ENCODE measurements at places on chromosomes 1 and 21. TPM values are rescaled to one million over a fixed set of nuclear protein-coding genes. Genes with fewer than 3 reads are reported as not detected.
A peak's percentile ranks its signal among the peaks of the same experiment; 100 is the strongest.

The ADAMTS1 gene
- 24.4 TPM for total RNA-seq

The C1orf226 gene
- not detected for total RNA-seq

The LCE3D gene
- total RNA-seq = not detected

DNA sequence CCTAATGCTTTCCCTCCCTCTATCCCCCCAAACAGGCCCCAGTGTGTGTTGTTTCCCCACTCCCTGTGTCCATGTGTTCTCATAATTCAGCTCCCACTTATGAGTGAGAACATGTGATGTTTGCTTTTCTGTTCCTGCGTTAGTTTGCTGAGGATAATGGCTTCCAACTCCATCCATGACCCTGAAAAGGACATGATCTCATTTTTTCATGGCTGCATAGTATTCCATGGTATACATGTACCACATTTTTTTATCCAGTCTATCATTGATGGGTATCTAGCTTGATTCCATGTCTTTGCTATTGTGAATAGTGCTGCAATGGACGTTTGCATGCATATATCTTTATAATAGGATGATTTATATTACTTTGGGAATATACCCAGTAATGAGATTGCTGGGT, 8.7 kb downstream of the PRSS38 start:
- H3K4me3 ChIP-seq = no peak overlapping the region
- H3K36me3 ChIP-seq = peaks cover 20% of the 10 kb centered on the region
- no peak for DNase-seq
- H3K27ac ChIP-seq = no peak overlapping the region
- peaks cover 9% of the 10 kb centered on the region for H3K4me1 ChIP-seq

GRCh38 chr1:68815632-68816031, 318.8 kb upstream of the DEPDC1 start:
- H3K4me3 ChIP-seq = no peak overlapping the region
- no peak for DNase-seq
- no peaks in the 10 kb centered on the region for H3K4me1 ChIP-seq
- no peak overlapping the region for H3K27ac ChIP-seq
- H3K36me3 ChIP-seq = no peaks in the 10 kb centered on the region
- H3K27me3 ChIP-seq = no peaks in the 10 kb centered on the region

DNA sequence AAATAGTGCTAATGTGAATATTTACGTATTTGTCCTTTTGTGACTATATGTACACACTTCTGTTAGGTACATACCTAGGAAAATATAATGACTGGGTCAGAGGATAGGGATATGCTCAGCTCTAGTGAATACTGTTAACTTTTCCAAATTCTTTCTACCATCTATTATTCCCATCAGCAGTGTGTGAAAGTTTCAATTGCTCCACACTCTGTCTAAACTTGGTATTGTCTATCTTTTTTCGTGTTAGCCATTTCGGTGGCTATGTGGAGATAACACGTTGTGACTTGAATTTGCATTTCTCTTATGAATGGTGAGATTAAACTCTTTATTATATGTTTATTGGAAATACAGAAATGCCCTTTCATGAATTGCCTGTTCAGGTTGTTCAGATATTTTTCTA, 22.7 kb upstream of the LELP1 start:
- H3K36me3 ChIP-seq = peaks cover 2% of the 10 kb centered on the region
- no peak for DNase-seq
- H3K27me3 ChIP-seq = peaks cover 29% of the 10 kb centered on the region

GRCh38 chr1:184302346-184302745, 84.5 kb upstream of the C1orf21 start:
- H3K4me3 ChIP-seq = peak overlapping the region; percentile 12
- peaks cover 12% of the 10 kb centered on the region for H3K36me3 ChIP-seq
- H3K4me1 ChIP-seq = peaks cover 6% of the 10 kb centered on the region
- H3K27me3 ChIP-seq = peaks cover 36% of the 10 kb centered on the region

- H3K27me3 ChIP-seq = no peaks in the 10 kb centered on the region
- H3K27ac ChIP-seq = no peak overlapping the region
- H3K4me3 ChIP-seq = no peak overlapping the region
- H3K4me1 ChIP-seq = no peaks in the 10 kb centered on the region
These were observed 247.2 kb downstream of the LRRC7 start for GRCh38 chr1:69814926-69815325.

DNA sequence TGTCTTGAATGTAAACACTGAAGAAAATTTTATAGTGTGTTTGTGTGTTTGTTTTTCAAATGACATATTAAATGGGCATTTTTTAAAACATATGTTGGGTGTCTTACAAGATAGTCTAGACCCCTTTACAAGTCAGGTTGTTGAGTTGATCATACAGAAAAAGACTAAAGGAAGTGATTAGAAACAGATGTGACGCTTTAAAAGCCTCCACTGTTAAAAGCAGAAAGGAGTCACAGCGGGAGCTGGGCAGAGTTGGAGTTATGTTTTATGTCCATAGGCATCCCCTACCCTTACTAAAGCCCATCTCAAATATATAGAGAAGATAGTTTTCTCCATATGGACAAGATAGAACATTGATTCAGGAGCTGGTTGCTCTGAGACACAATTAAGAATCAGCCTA, 393.9 kb downstream of the PLPP3 start:
- no peak overlapping the region for H3K4me3 ChIP-seq
- peaks cover 6% of the 10 kb centered on the region for H3K27me3 ChIP-seq
- H3K36me3 ChIP-seq = no peaks in the 10 kb centered on the region
- DNase-seq = no peak
- H3K27ac ChIP-seq = no peak overlapping the region

DNA sequence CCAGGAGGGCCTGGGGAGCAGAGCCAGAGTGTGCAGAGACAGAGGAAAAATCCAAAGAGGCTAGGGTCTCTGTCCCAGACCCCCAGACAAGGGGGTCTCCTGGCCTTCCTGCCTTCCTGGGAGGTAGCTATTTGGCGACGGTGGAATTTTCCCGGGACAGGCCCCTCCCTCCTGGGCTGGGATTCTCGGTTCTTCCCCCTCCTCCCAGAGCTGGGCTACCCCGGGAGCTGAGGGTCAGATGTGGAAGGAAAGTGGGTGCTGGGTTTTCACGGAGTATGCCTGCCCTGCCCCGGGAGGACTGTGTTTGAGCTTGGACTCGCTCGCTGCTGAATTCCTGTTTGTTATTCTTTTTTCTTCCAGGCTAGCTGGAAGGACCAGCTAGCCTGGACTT, 759 bp downstream of the AMPD2 start:
- no peaks in the 10 kb centered on the region for H3K27me3 ChIP-seq
- no peak for DNase-seq
- H3K27ac ChIP-seq = peak overlapping the region; percentile 90
- H3K4me3 ChIP-seq = peak overlapping the region; percentile 92

- no peak overlapping the region for H3K4me3 ChIP-seq
- peaks cover 14% of the 10 kb centered on the region for H3K36me3 ChIP-seq
- DNase-seq = no peak
- no peaks in the 10 kb centered on the region for H3K27me3 ChIP-seq
- no peak overlapping the region for H3K27ac ChIP-seq
- H3K4me1 ChIP-seq = peaks cover 31% of the 10 kb centered on the region
These were observed 39.7 kb downstream of the FAF1 start for GRCh38 chr1:50920409-50920808.

GRCh38 chr21:35703704-35704103, 356.6 kb downstream of the SETD4 start:
- H3K36me3 ChIP-seq = no peaks in the 10 kb centered on the region
- no peak for DNase-seq
- no peak overlapping the region for H3K4me3 ChIP-seq
- no peak overlapping the region for H3K27ac ChIP-seq
- no peaks in the 10 kb centered on the region for H3K4me1 ChIP-seq

GRCh38 chr1:167912294-167912693, 1.6 kb downstream of the ADCY10 start:
- no peak overlapping the region for H3K4me3 ChIP-seq
- no peak for DNase-seq
- peaks cover 9% of the 10 kb centered on the region for H3K27me3 ChIP-seq
- H3K27ac ChIP-seq = no peak overlapping the region

DNA sequence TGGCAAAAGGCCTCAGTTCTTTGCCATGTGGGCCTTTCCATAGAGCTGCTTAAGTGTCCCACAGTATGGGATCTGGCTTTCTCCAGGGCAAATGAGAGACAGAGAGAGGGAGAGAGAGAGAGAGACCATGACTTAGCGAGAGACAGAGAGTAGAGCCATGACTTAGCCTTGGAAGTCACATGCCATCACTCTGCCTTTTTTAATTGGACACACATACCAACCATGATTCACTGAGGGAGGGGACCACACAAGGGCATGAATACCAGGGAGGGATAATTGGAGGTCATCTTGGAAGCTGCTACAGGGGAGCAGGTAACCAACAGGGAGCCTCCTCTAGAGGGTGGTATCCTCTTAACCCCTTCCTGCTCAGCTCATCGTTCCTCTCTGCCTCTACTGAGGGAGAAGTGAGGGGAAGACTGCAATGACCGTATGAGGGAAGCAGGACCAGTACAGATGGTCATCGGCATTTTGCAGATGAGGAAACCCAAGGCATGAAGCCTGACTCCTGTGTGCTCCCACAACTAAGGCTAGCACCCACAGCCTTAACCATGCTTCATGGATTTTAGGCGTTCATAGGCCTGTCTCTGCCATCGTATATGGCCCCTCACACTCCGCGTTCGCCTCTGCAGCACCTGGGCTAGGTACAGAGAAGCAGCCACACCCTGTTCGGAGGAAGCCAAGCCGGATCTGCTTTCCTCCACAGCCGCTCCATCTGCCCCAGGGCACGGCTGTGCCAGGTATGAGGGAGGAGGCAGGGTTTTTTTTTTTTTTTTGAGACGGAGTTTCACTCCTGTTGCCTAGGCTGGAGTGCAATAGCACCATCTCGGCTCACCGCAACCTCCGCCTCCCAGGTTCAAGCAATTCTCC, 38.6 kb downstream of the MEF2D start:
- no peak overlapping the region for H3K4me3 ChIP-seq
- no peaks in the 10 kb centered on the region for H3K36me3 ChIP-seq
- DNase-seq = no peak
- no peak overlapping the region for H3K27ac ChIP-seq

DNA sequence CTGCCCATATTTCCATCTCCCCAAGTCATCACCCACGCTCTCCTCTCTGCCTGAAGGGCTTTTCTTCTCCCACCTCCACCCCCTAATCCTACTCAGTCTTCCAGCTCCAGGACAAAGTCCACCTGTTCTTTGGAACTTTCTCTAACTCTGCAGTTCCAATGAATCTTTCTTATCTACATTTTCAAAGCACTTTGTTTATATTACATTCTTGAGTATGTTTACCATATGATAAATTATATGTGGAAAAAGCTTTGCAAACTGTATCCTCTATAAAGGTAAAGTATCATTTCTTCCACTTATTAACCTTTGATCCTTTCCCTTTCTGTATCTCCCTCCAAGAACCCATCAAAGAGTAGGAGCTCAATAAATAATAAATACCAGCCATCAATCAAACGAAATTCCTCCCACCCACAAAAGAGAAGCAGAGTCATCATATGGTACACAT, 39.7 kb downstream of the TTC13 start:
- H3K4me1 ChIP-seq = peaks cover 14% of the 10 kb centered on the region
- no peaks in the 10 kb centered on the region for H3K27me3 ChIP-seq

DNA sequence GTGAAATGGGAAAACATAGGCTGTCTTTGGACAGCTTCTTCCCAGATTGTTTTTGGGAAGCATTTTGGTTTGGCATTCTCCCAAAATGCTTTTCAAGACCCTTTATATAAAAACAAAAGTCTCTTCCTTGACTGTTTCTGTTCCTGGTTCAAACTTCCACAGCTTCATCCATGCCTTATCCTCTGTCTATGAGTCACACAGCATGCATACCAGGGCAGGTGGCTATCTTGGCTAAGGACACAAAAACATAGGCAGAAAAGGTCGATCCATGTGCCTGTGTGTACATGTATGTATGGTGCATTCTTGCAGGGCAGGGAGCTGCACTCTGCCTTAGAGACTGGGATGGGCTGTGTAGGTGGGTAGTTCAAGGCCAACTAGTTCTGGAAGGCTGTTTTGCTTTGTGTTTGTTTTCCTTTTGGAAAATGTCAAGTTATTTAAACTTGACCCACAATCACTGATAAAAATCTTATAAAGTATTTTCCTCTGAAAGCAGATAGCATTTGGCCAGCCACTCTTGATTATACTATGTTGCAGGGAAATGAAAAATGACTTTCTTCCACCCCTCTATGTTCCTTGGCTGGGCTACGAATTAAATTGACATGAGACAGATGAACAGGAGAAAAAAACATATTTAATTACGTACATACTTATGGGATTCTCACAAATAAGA, 437.0 kb downstream of the SIPA1L2 start:
- peaks cover 5% of the 10 kb centered on the region for H3K27me3 ChIP-seq
- no peak overlapping the region for H3K27ac ChIP-seq
- no peak for DNase-seq
- no peak overlapping the region for H3K4me3 ChIP-seq
- H3K4me1 ChIP-seq = no peaks in the 10 kb centered on the region
- no peaks in the 10 kb centered on the region for H3K36me3 ChIP-seq

- no peak for DNase-seq
- H3K4me3 ChIP-seq = no peak overlapping the region
- H3K36me3 ChIP-seq = peaks cover 11% of the 10 kb centered on the region
These were observed 47.7 kb downstream of the SPEN start for GRCh38 chr1:15895233-15895632.

Measured in natural killer cell treated with Interleukin-12 subunit alpha and Interleukin-12 subunit beta and Interleukin-15 and Interleukin-18, amount 100 ng/mL, for 72 hours (primary cell).